Heart right ventricle (tissue), 16 donors: ENCODE measurements at places on chromosomes 16 and 17. TPM values are rescaled to one million over a fixed set of nuclear protein-coding genes. Genes with fewer than 3 reads are reported as not detected.

Gene CNGB1
- polyA plus RNA-seq, result not detected

Gene SLC12A3
- not detected for polyA plus RNA-seq

Gene ALOXE3
- polyA plus RNA-seq, result 0.09 TPM

Gene CD300E
- polyA plus RNA-seq, result 0.91 TPM

Gene CD300C
- polyA plus RNA-seq, result 0.22 TPM

DNA sequence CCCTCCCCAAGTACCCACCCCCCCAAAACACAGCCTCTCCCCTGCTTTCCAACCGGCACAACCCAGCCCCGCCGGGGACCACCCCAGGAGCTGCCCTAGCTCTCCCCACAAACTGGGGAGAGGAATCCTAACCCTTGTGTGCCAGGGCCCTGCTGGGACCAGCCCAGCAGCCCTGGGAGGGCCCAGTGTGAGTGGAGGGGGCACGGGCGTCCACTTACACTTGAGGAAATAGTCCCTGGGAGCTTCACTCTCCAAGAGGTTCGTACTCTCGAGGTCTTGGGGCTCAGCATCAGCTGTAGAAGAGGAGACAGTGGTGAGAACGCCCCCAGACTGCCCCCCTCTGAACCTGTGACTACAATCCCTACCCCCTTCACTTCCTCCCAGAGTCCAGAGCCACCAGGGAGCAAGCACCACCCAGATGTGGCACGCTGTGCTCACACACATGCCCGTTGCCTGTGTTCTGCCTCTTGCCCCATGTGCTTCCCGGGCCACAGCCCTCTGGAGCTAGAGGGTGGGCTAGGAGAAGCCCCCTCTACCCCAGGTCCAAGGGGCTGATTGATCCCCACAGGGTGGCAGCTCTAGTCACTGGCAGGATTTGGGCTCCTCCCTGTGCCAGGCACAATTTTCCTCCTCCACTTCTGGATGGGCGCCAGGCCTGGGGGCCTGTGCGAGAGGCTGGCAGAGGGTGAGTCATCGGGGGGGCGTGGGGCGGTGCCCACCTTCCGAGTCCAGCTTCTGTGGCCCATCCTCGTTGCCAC is 3.0 kb downstream of the TRIM47 start:
- no peak for DNase-seq

DNA sequence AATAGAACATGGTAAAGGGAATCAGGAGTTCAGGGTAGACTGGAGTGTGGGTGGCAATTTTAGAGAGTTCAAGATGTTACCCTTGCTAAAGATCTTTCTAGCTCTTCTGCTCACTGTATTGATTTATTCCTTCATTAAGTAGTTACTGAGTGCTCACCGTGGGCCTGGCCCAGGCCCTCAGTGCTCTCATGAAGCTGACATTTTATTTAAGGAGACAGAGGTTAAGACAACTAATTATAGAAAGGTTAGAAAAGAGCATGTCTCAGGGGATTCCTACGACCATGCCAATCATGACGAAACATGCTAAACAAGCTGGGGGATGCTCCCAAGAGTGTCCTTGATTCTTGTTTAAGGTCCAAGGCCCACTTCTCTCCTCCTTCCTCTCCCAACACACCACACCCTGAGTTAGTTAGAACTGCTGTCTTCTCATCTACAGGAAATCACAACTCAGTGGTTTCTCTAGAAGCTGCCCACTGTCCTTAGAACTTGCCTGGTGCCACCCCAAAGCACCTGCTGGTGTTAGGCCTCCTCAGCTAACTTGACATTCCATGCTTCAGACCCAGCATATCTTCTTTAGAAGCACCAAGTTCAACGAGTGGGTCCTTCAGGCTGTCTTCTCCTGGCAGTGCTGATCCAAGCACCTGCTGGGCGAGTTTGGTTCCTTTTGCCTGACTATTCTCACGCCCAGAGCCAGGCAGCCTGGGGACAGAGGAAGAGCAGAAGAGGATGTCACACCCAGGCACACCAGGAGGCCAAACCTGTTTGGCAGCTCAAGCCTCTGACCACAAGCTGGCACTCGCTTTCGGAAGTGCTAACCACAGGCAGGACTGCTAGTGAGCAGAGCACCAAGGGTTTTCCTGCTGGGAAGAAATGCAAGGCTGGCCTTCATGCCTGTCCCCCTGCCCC is 79.0 kb downstream of the GAS7 start:
- no peak for DNase-seq

DNA sequence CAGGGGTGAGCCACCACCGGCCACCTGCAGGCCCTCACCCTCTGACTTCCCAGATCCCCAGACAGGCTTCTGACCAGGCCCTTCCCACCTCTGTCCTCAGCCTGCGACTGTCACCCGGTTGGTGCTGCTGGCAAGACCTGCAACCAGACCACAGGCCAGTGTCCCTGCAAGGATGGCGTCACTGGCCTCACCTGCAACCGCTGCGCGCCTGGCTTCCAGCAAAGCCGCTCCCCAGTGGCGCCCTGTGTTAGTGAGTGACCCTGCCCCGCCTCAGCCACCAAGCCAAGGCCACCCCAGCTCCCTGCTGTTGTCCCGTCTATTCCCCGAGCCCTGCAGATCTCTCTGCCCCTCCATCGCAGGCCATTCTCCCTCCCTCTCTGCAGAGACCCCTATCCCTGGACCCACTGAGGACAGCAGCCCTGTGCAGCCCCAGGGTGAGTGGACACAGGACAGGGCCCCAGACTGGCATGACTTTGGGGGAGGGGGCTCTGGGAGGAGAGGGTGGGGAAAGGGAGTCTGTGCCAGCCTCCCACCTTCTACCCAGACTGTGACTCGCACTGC is 1.9 kb downstream of the NTN3 start:
- DNase-seq, result no peak

DNA sequence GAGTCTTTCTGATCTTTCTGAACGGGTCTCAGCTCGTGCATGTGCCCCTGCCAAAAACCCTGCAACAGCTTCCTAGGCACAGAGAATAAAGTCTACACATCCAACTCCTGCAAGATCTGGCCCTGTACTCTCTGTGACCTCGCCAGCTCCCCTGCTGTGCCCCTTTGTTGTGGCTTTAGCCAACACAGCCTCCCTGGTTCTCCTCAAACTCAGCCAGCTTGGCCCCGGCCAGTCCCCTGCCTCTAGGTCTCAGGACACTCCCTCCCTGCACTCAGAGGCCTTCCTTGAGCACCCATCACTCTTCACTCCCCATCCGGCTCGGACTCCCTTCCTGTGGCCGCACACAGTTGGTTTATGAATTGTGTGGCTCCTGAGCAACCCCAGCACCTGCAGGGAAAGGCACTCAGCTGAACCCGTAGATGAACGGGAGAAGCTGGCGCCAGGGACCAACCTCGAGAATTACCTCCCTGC is 1.4 kb downstream of the CEP131 start:
- DNase-seq, result no peak

- DNase-seq, result no peak
Observed at GRCh38 chr16:11681556-11681955, 13.3 kb downstream of the SNN start.

- DNase-seq, result no peak
Observed at GRCh38 chr16:87442581-87442966, 50.2 kb downstream of the ZCCHC14 start.

DNA sequence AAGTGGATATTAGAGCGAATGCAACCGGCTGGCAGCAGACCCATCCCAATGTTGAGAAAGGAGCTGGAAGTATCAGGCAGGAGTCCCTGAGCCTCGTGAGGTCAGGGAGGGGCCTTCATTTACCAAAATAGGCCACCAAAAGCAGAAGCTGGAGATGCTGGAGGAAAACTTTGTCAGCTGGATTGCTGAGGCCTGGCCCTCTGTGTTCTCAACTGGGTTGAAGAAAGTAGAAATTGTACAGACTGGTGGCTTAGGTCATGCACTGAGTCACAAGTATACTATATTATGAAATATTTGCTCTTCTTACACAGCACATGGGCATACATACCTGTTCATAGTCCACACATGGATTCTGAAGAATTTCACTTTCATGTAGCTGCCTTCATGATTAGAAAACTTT is 23.2 kb upstream of the TEKT3 start:
- DNase-seq, result no peak

DNA sequence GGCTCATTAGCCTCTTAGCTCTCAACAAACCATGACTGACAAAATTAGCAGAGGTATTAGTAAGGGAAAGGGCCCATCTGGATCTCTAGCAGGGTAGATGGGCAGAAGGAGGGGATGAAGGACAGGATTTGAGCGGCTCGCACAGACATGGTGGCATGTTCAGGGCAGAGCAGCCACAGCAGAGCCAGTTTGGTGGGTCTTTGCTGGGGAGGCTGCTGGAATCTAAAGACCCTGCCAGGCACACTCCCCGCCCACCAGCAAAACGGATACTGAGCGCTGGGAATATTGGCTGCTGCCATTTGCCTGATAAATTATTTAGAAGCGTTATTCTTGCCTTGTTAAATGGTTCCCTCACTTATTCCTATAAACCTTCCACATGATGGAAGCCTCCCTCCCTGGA is 20.7 kb upstream of the NAT9 start:
- no peak for DNase-seq

DNA sequence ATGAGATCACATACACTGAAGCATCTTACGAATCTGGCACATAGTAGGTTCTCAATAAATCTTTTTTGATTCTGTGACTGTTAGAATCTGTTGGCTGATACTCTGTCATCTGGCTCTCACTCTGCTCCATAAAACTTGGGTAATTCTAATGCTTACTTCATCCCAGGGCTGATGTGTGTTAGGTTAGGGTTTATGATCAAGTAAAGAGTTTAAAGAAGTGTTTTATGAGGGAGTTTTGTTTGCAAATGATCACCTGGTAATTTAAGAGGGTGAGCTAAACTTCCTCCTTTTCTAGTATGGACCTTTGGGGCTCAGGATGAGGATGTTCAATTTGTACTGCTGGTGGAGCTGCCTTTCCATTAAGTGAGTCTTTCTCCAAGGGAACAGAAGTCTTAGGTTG is 364.1 kb downstream of the WWOX start:
- DNase-seq, result no peak
